EL (cell line): ENCODE measurements at places on chromosomes 12 and 14.
A peak's percentile ranks its signal among the peaks of the same experiment; 100 is the strongest.

DNA sequence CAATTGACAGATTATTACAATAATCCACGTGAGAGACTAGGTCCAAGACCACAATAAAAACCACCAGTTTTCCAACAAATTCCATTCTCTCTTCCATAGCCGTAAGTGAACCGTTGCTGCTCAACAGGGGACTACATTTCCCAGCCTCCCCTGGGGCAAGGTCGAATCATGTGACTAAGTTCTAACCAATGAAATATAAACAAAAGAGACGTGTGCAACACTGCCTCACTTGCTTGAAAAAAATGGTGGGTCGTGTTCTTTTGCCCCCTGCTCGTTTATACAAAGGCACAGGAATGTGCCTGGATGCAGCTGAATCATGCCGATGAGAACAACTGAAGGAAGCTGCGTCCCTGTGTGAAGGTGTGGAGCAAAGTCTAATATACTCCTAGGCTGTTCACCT, 51.1 kb downstream of the HSPB8 start:
- DNase-seq, result peak; percentile 28

DNA sequence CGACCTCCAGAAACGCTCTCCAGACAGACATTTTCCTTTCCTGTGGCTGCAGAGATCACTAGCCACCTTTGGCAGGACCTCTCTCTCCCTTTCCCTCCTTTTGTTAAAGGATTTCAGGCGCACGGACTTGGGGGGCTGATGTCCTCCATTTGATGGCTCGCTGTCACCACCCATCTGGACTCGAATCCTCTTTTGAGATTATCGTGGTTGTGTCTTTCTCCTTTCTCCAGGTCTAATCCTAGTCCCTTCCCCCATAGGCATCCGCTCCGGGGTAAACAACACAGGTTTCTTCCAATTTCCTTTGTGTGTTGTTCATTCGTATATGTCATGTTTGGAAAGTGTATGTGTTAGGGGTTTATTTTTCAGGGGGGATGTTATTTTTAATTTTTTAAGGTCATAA, 56.7 kb upstream of the SLC24A4 start:
- no peak for DNase-seq

DNA sequence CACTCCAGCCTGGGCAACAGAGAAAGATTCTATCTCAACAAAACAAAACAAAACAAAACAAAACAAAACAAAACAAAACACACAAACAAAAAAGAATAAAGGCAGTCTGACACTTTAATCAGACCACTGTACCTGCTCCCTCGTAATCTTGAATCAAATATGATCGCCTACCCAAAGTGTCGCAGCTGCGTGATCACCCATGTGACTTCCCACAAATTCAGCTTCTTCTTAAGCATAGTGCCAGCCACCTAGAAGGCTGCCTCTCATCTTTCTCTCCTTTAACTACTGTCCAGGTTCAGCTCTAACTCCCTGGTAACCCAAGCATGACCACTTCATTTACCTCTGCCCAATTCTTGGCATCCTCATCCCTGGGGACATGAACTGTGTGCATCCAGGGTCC, 37.4 kb downstream of the FMNL3 start:
- DNase-seq, result no peak

- DNase-seq, result peak; percentile 20
Observed at GRCh38 chr12:76768576-76768975, 4.7 kb downstream of the ZDHHC17 start.

DNA sequence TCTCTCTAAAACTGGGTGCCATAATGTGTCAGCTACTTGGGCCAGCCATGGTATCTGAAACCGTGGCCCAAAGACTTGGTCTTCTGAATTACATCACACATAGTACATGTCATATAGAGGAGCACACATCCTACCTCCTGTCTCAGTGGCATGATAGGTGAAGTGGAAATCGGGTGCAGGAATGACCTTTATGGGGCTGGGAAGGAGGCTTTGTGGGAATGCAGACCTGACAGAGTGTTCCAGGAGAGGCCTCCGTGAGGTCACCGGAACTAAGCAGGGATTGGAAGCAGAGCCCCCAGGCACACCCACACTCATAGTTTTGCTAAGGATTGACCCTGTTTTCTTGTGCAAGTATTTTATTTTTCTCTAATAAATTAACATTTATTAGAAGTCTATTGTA, 82.6 kb downstream of the NTF3 start:
- DNase-seq, result no peak

- no peak for DNase-seq
Observed at GRCh38 chr14:36083317-36083716, 93.2 kb downstream of the PTCSC3 start.

GRCh38 chr14:77248666-77249065, 22.3 kb downstream of the NGB start:
- peak; percentile 52 for DNase-seq

- peak; percentile 37 for DNase-seq
Observed at GRCh38 chr14:52314595-52315354, 663 bp downstream of the PTGER2 start.

DNA sequence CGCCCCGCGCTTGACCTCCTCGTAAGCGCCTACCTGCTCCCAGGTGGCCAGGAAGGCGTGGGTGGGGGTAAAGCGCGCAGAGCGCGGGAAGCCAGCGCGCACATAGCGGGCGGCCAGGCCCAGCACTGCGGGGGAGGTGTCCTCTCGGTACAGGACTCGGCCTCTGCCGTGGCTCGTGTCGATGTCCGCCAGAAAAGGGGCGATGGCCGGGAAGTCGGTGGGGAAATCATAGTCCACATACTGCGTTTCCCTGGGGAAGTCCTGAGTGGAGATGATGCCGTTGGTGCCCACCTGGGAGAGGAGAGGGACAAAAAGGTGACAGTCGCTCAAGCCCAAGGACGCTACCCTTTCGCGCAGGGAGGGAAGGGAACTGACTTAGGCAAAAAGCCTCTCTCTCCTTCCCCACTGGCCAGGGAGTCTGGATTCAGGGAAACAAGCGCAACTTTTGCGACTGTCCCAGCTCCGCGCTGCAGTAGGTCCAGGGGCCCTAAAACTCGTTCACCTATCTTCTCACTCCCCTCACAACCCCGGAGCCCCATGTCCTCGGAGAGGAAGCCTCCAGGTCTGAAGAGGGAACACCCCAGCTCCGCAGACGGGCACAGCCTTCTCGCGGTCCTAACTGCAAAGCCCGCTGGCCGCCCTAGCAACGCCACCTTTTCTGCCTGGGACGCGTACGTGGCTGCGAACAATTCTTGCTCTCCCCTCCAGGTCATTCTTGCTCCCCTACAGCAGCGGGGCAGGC, 815 bp downstream of the NID2 start:
- DNase-seq, result peak; percentile 66

DNA sequence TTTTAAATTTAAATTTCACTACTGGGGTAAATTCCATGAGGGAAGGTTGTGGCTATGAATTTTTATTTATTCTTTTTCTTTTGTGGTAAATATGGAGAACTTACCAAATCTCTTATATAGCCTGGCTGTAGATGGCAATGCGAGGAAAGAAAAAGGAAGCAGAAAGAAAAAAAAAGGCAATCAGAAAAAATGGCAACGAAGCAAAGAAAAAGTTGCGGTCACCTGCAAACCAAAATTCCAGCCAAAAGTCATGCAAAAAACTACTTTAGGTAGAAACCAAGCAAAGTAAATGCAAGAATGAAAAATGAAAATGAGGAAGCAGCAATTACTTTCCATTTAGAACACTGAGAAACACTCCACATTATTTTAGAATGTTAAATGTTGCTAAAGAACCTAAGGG, 69.5 kb upstream of the GNPNAT1 start:
- no peak for DNase-seq
